Hematopoietic multipotent progenitor cell treated with erythropoietin and hydrocortisone succinate and interleukin-3 and kit ligand, for 15 days (in vitro differentiated cells): ENCODE measurements at places on chromosomes 1 and 21.

- no peak for DNase-seq
Measured at GRCh38 chr1:214854126-214854875, 228.2 kb upstream of the KCNK2 start.

- DNase-seq = no peak
Measured at GRCh38 chr1:162195567-162195966, 126.1 kb downstream of the NOS1AP start.

DNA sequence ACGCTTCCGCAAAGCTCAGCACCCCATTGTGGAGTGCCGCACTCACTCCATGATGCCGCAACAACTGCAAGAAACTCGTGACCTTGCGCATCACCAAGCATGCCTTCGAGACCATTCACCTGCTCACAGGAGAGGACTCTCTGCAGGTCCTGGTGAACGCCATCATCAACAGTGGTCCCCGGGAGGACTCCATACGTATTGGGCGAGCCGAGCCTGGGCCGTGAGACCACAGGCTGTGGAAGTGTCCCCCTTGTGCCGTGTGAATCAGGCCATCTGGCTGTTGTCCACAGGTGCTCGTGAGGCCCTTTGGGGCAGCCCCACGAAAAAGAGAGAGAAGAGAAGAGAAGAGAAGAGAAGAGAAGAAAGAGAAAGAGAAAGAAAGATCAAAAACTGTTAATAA lies 23.2 kb downstream of the SPATA45 start:
- DNase-seq = no peak

DNA sequence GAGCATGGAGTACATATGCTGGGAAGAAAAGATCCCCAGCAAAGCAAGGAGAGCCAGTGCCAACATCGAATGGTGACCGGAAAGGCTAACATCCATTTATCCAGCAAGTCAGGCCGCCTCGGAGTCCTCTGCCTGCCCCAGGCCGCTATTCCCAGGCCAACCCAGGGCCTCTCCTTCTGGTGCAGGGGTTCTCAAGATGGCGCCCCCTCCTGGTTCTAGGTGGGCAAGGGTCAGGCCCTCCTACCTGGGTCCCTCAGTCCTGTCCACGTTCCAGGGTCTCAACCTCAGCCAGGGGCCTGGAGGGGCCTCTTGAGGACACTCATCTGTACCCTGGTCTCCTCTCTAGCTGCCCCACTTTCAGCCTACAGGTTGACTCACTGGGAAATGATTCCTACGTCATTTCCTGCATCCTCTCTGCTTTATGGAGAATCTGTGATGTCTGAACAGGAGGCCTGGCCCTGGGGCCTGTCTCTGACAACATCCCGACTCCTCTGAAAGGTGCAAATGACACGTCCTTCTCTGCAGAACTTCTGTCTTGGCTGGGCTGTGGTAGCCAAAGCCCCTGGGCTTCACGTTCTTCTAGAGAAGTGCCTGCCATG lies 145.3 kb downstream of the PSMG1 start:
- no peak for DNase-seq

DNA sequence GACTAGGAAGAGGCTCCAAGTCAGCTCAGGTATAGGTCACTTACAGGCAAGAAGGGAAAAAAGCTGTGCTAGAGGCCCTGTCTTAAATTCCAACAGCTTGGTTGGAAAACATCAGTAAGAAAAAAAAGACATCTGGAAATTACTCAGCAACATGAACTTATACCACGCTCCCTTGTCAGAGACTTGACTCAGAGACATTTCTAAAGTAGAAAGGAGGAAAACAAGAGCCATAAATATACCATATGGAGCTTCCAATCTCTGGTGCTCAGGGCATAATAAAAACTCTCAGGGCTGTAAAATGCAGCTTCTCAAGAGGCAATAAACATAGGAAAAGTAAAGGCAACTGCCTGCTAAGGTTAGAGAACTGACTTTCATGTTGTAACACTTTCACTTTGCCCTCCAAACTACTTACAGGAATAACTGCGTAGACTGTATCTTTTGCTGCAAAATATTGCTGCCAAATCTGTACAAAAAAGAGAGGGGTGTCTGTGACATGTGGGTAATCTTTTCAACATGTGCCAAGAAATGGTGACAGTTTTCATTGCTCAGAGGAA lies 14.7 kb downstream of the ATPAF1 start:
- DNase-seq = no peak

- DNase-seq = no peak
Measured at GRCh38 chr1:204114606-204115005, 37.2 kb downstream of the ETNK2 start.

DNA sequence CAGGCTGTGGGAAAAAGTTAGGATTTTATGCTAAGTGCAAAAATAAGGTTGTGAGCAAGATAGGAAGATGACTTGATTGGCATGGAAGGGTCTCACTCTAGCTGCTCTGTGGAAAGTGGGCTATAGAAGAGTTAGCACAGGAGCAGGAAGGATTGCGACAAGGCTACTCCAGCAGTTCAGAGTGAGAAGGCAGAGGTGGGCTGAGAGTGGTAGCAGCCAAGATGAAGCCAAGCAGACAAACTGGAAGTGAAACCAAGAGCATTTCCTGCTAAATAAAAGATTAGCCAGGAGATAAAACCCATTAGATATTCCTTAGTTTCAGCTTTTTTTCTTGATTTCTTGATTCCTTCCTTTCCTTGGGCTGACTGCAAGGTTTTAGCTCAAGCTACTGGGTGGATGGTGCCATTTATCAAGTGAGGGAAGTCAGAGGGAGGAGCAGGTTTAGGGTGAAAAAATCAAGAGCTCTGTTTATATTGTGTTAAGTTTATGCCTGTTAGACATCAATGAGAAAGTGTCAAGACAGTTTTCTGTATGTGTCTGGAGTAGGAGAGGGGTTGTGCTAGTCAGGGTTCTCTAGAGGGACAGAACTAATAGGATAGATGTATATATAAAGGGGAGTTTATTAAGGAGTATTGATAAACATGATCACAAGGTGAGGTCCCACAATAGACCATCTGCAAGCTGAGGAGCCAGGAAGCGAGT lies 33.1 kb upstream of the ZNF644 start:
- DNase-seq = no peak

- DNase-seq = no peak
Measured at GRCh38 chr1:226496453-226497015, 52.0 kb upstream of the STUM start.

DNA sequence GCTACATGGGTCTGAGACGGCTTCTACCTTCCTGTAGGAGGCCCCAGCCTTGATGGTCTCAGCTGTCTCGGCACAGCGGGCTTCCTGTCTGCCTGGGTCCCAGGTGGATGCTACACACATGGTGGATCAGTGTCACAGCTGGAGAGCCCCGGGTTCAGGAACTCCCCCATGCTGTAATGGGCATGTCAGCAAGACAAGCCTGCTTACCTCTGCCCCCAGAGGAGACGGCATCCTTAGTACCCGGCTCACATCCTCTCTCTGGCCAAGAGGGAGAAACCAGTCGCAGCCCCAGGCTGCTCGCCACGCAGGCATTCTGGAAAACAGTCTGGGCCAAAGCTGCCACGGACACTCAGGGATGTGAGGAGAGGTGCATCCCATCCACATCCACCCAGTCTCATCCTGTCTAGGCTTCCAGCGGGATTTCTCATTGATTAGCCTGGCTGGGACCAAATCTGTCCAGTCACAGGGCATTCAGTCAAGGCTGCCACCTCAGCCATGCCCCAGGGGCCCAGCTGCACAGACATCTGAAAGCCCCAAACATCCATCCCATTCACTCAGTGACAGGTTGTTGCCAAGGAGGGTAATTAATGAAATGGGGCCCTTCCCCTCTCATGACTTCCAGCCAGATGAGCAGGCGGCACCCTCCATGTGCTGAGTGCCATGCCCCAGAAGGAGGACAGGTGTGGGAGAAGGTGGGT lies 10.5 kb downstream of the SNAP47 start:
- DNase-seq = no peak

DNA sequence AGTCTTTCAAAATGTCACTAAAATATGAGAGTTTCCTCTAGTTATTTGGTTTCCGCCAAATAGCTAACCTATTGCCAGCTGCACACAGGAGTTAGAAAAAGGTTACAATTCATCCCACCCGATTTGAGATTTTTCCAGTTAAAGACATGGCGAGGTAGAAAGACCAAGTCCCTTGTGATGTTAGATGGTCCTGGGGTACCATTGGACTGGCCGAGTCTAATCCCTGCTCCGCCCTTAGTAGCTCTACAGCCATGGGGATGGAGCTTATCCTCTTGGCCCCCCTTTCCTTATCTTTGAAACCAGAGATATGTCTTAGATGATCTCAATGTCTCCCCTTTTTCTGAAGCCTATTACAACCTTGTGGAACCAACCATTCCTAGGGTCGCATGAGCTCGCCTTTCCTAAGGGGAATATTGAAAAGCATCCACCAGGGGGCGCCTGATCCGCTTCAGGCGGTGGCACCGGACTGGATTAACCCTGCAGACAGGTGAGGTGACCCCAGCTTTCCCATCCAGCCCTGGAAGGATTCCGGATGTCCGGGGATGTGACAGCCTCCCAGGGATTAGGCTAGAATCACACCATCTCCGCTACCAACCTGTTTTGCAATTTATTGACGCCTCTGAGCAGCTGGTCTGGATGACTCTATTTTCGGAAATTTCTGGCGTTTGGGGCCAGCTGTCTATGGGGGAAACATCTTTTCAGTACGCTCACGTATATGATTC lies 68.3 kb upstream of the SIM2 start:
- peak; percentile 68 for DNase-seq

- DNase-seq = no peak
Measured at GRCh38 chr21:45032977-45033710, 41.2 kb upstream of the ADARB1 start.

- DNase-seq = no peak
Measured at GRCh38 chr1:70518106-70518505, 107.0 kb downstream of the CTH start.

DNA sequence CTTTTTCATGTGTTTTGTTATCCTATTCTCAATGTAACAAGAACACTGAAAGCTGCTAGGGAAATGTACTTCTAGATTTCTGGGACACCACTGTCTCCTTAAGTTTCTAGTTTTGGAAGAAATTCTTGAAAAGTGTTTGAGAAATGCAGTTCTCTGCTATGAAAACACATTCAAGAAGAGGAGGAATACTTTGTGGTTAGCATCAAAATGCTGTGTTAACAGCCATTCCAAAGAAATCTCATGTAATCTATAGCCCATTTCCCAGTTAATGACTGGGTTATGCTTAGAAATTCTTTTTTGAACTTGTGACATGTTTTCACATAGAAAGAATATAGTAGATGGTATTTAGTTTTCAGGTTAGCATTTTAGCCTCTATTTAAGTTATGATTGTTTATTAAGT lies 6.0 kb downstream of the RAVER2 start:
- DNase-seq = no peak

GRCh38 chr1:8397511-8397910 lies 79.6 kb downstream of the SLC45A1 start:
- no peak for DNase-seq

DNA sequence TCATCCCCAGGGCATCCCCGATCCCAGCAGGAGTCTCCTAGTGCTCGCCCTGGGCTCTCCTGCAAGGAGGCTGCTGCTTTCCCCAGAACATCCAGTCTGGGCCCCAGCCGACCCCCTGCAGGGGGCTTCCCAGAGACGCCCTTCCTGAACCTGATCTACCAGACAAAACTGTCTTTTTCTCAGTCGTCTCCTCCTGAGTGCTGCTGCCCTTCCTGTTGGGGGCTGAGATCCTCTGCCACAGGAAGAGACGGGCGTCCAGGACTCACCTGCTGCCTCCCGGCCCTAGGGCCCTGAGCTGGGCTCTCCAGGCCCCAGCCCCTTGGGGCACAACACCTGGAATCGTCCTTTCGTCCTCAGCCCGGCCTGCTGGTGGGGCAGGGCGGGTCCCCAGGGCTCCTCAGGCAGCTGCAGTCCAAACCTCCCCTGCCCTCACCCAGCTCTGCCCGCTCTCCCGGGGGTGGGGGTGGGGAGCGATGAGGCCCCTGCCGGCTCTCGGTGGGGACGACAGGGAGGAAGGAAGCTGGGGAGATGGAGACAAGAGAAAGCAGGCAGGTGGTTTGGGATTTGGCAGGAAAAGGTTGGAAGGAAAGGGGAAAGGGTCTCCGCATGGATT lies 36.9 kb downstream of the TP73 start:
- DNase-seq = no peak

- no peak for DNase-seq
Measured at GRCh38 chr1:246582301-246583055, 16.2 kb downstream of the CNST start.

DNA sequence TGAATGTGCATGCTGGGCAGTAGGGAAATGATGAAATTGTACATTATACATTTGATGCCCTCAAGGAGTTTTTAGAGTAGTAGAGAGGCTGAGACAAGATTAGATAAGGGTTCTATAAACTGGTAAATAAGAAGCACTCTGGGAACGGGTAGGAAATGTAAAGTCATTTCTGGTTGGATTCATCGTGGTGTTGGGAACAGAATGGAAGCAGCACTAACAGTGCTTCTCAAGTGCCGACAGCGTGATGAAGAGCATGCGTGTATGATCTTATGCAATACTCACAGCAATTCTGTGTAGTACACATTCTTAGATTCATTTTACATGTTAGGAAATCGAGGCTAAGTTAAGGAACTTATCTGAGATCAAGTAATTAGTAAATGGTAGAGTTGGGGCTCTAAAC lies 45.9 kb downstream of the GPR88 start:
- no peak for DNase-seq
